ENCODE measurements at places on chromosomes 12 and 14.
A peak's percentile ranks its signal among the peaks of the same experiment; 100 is the strongest.

- peak; percentile 55 for DNase-seq
Measured at GRCh38 chr12:122834104-122834920, 945 bp upstream of the HIP1R start.

DNA sequence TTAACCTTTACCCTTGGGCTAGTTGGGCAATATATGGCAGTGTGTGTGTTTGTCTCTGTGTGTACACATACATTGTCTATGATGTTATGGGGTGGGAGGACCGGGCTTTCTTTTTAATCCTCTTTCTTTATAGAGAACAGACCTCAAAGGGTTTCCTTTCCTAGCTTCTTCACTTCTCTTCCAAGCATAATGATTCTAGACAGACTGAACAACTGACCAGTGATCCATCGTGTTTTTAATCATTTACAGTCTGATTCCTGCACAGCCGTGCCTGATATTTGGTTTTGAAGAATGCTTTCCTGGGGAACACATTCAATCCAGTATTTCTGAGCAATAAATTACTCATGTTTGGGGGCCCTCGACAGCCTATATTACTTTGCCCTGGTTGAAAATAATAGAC, 481.1 kb upstream of the DCN start:
- no peak for DNase-seq

DNA sequence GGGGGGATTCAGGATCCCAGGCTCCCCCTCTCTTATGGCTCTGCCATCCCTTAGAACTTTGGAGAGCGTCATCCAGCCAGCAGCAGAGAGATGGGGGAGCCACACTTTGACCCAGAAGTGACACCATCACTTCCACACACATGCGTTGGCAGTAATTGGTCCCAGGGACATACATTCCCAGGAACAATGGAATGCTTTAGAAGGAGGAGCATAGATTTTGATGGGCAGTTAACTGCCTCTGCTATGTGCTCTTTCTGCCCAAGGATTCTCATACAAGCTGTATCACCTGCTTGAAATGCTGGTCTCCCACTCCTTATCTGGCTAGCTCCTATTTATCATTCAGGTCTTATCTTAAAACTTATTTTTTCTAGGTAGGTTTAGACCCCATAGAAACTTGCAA, 109.0 kb upstream of the RPH3A start:
- DNase-seq = no peak

DNA sequence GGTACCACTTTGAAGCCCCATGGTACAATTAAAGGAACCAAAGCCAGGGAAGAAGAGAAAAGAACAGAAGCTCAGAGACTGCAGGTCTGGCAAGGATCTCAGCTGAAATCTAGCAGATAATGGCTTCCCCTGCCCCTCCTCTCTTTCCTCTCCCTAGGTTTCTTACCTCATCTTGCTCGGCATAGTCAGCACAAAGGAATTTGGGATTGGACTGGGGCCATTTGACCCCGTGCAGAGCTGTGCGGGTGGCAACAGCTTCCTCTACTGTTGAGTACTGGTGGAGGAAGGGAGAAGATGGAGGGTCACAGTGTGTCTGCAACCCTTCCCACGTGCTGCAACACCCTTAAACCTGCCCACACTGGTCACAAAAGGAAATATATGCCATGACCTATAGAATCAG, 4.7 kb upstream of the CDH24 start:
- peak; percentile 99 for DNase-seq

DNA sequence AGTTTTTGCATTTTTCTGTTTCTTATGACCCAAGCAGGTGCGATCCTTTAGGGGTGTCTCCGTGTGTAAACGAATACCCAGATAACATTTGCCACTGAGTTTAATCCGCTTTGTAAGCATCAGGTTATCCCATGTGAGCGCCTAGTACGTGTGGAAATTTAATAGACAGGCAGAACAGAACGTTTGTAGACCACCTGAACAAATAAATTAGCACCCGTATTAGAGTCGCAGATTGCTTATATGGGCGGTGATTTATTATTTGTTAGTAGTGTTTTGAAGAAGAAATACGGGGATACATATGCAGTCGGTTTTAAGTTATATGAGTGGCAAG, 325 bp downstream of the C12orf60 start:
- DNase-seq = no peak

DNA sequence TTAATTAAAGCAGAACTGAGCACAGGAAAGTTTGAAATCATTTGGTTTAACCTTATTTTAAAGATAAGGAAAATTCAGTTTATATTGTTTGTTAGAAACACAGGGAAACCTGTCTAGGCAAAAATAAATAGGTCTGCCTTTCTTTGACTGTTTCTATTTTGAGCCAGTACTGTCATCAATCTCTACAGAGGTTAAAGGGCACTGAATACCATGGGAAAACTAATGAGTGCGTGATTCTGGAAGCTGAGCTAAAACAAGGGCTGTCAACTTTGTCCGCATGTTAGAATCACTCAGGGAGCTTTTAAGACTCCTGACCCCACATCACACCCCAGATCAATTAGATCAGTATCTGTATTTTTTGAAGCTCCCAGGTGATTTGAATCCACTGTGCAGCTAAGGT, 38.8 kb downstream of the NOPCHAP1 start:
- DNase-seq = no peak

DNA sequence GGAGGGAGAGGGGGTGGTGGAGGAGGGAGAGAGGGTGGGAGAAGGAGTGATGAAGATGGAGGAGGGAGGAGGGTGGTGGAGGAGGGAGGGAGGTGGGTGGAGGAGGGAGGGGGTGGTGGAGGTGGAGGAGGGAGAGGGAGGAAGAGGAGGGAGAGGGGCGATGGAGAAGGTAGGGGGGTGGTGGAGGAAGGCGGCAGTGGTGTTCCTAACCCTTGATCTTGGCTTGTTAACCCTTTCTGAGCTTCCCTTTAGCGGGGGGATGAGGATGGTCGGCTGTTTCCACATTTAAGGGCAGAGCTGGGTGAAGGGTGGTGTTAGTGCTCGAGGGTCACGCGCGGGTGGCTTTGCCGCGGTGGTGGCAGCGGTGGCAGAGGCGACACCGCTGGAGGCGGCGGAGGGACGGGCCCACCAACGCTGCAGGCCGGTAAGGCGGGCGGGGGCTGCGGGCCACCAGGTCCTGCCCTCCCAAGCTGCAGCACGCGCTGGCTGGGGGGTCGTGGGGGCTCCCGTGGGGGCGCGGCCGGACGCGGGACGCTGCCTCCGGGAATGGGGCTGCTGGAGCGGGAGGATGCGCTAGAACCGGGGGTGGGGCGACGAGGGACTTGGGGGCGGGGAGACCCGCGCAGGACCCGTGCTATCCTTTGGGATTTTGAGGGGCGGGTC, 156.3 kb downstream of the PTPN11 start:
- DNase-seq = no peak

GRCh38 chr14:69152181-69152901, 578 bp downstream of the DCAF5 start:
- peak; percentile 42 for DNase-seq

DNA sequence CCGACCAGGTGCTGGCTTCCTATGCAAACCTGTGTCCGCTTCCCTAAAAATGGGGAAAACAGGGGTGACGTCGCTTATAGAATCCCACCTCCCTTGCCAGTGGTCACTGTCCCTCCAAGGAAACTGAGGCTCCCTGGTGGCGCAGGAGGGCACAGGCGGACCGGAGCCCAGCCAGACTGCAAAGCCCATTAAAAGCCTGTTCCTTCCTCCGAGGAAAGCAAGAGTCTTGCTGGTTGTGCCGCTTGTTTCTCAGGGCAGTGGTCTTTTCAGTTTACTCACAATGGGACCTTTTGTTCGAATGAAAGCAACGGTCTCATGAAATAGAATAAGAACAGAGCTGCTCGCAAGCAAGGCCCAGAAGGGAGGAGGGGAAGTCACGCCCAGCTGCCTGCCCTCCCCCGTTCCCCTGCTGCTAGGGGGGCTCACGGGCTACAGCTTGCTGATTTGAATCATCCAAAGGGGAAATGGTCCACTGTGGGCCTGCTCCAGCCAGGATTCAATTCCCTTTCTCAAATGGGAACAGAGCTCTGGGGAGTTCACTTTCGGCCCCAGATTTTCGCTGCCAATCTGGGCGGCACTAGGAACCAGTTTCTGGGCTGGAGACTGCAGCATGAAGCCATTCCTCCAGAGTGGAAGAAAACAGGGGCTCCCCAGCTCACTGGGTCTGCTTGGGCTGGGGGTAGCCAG, 4.6 kb upstream of the SELPLG start:
- DNase-seq = no peak

- no peak for DNase-seq
Measured at GRCh38 chr14:92524602-92525185, 11.1 kb downstream of the RIN3 start.

DNA sequence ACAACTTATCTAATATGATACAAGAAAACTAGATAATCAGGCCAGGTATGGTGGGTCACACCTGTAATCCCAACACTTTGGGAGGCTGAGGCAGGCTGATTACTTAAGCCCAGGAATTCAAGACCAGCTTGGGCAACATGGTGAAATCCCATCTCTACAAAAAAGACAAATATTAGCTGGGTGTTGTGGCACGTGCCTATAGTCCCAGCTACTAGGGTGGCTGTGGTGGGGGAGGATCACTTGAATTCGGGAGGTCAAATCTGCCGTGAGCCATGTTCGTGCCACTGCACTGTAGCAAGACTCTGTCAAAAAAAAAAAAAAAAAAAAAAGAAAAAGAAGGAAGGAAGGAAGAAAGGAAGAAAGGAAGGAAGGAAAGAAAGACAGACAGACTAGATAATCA, 27.0 kb downstream of the ZCRB1 start:
- no peak for DNase-seq

DNA sequence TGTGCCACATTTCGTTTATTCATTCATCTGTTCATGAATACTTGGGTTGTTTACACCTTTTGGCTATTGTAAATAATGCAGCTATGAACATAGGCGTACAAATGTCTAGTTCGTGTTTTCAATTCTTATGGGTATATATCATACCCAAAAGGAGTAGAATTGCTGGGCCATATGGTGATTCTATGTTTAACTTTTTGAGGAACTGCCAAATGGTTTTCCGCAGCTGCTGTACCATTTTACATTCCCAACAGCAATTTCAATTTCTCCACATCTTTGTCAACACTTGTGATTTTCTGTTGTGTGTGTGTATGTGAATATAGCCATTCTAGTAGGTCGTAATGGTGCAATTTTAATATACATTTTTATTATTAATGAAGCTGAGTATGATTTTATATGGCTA, 326.2 kb downstream of the ETNK1 start:
- DNase-seq = no peak

- no peak for DNase-seq
Measured at GRCh38 chr14:86168371-86168770, 638.4 kb downstream of the FLRT2 start.

DNA sequence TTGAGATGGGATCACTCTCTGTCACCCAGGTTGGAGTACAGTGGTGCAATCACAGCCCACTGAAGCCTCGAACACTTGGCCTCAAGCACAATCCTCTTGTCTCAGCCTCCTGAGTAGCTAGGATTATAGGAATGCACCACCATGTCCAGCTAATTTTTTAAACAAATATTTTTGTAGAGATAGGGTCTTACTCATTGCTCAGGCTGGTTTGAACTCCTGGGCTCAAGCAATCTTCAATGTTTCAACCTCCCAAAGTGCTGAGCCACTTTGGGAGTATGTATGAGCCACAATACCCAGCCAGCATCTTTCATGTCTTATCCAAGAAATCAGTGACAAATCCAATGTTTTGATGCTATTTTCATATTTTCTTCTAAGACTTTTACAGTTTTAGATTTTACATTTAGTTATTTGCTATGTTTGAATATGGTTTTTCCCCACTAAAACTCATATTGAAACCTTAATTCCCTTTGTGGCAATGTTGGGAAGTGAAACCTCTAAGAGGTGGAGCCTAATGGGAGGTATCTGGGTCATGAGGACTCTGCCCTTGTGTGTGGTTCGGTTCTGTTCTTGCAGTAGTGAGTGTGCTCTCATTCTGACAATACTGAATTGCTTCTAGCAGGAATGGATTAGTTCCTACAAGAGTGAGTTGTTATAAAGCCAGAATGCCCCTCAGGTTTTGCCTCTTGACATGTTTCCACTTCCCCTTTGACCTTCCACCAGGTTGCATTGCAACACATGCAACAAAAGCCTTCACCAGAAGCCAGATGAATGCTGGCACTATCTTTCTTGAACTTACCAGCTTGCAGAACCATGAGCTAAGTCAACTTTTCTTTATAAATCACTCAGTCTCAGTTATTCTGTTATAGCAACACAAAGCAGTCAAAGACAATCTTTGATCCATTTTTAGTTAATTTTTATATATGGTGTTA, 80.8 kb upstream of the AMIGO2 start:
- no peak for DNase-seq

DNA sequence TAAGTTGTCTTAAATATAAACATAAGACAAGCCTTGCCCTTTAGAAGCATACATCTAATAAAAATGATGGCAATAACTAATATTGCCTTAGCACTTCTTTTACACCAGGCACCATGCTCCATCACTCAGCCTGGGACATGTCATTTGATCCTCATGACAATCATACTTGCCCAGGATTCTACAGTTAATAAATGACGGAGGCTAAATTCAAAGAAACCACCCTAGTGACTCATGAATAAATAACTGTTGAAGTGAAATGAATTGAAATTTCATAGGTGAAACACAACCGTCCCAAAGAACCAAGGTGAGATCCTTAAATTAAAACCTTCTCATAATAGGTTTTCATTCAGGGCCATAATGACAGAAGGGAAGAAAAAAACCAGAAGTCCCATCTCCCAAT, 89.5 kb downstream of the GRIN2B start:
- DNase-seq = no peak

GRCh38 chr12:132474237-132474741, 15.7 kb upstream of the FBRSL1 start:
- no peak for DNase-seq

- no peak for DNase-seq
Measured at GRCh38 chr14:57189070-57189469, 79.6 kb downstream of the EXOC5 start.

- DNase-seq = no peak
Measured at GRCh38 chr12:10369557-10370415, 20.1 kb downstream of the KLRK1 start.

DNA sequence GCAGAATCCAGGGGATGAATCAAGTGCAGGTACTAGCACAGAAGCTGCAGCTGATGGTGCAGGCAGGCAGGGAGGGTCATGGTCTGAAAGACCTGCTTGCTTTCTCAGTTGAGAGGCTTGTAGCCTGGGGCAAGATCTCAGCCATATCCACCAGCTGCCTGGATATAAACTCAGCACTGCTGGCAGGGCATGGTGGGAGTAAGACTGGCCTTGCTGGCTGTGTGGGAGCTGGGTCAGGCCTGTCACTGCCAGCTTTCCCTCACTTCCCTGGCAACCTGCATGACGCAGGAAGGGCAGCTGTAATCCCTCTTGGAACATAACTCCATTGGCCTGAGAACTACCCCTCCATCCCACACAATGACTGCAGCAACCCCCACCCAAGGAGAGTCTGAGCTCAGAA, 230.1 kb downstream of the ANO6 start:
- peak; percentile 9 for DNase-seq

All from EL (cell line).